CD4-positive, alpha-beta T cell treated with Interleukin-17A for 1 hour (primary cell): ENCODE measurements at places on chromosomes 6 and 20.

DNA sequence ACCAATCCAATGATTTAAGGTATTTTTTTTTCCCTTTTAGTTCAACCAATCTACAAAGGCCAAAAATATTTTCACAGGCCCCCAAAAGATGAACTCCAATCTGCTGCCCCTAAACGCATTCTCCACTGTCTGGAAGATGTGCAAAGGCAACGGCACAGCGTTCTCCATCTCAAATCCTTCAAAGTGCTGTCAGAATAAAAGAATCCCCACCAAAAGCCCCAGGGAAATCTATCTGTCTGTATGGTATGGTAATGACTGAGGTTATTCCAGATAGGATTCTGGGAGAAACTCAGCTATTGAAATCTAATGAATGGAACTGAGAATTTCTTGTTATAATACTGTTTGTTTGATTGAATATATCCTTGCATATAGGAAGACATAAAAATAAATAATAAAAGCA is 217.8 kb upstream of the CCN2 start:
- no peak for DNase-seq

- no peak for DNase-seq
Measured at GRCh38 chr6:157997893-157998608, 16.4 kb downstream of the SYNJ2 start.

DNA sequence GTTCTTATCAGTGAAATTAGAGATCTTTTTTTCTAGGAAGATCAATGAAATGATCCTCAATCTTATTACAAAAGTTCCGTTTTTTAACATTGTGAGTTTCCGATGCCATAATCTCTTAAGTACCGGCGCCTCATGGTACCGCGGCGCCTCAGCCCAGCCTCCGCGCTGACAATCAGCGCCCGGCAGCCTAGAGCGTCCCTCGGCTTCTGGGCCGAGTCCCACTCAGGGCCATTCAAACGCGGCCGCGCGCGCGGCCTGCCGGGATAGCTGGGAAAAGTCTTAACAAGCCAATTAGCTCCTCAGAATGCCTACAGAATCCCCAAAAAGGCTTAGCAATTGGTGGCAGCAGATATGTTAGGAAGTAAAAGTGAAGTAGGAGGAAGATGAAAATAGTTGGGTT is 204.8 kb downstream of the ADGB start:
- no peak for DNase-seq

GRCh38 chr6:107442938-107443607 is 16.3 kb downstream of the PDSS2 start:
- DNase-seq, result no peak

GRCh38 chr6:53301801-53302537 is 46.8 kb downstream of the ELOVL5 start:
- no peak for DNase-seq
